GDM1 (cell line): ENCODE measurements at places on chromosomes 5 and 9.

- DNase-seq: no peak
Measured at GRCh38 chr5:60891667-60892066, 47.6 kb upstream of the ELOVL7 start.

- no peak for DNase-seq
Measured at GRCh38 chr9:21836437-21837161, 34.2 kb downstream of the MTAP start.

GRCh38 chr5:160213537-160213936, 15.8 kb upstream of the FABP6 start:
- no peak for DNase-seq

GRCh38 chr9:19660019-19660418, 128.8 kb downstream of the SLC24A2 start:
- no peak for DNase-seq

DNA sequence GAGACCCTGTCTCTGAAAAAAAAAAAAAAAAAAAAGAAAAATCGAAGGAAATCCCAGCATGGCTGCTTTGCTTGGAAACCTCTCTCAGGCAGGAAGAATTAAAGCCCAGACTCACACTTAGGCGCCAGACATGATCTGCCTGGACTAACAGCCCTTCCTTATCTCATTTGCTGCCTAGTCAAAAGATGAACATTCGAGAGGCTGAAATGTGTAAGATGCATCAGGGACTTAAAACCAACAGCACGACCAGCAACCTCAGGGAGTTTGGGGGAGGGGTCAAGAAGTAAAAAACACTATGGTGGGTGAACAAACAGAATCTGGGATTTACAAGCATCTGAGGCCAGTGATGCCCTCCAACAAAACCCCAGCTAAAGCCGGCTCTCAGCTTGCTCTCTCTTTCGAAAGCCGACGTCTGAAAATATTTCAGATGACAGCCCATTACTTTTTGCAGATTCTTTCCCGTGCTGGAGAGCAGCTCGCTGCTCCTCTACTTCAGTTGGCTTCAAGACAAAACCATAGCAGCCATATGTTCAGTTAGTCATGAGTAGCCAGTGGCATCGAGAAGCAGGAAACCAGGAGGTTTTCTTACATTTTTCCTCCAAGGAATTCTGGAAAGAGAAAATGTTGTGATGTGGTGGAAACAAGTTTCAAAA, 249.9 kb downstream of the MARCHF11 start:
- no peak for DNase-seq
